ENCODE measurements at places on chromosomes 4 and X.

- no peak for DNase-seq
These were observed 36.8 kb upstream of the RAB40AL start for GRCh38 chrX:102899940-102900916.

- no peak for DNase-seq
These were observed 765.0 kb upstream of the DIAPH2 start for GRCh38 chrX:95919605-95920004.

GRCh38 chr4:77052352-77052751 is 23.4 kb downstream of the CCNI start:
- no peak for DNase-seq

- DNase-seq, result no peak
These were observed 15.9 kb downstream of the CTAG1A start for GRCh38 chrX:154600759-154601374.

- DNase-seq, result no peak
These were observed 530.1 kb upstream of the SLIT2 start for GRCh38 chr4:19721587-19721986.

GRCh38 chr4:168629566-168629965 is 132.7 kb downstream of the PALLD start:
- no peak for DNase-seq

DNA sequence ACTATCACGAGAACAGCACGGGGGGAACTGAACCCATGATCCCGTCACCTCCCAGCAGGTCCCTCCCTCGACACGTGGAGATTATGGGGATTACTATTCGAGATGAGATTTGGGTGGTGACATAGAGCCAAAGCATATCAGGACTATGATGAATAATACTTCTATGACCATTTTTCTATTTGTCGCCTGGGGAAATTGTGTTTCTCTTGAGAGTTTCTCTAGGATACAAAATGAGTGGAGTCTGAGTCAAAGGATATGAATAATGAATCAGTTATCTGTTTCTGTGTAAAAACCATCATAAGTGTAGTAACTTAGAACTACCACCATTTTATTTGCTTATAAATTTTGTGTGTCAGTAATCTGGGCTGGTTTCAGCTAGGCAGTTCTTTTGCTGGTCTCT is 533.0 kb upstream of the ARX start:
- no peak for DNase-seq

GRCh38 chr4:113212613-113213012 is 163.2 kb downstream of the ANK2 start:
- no peak for DNase-seq

DNA sequence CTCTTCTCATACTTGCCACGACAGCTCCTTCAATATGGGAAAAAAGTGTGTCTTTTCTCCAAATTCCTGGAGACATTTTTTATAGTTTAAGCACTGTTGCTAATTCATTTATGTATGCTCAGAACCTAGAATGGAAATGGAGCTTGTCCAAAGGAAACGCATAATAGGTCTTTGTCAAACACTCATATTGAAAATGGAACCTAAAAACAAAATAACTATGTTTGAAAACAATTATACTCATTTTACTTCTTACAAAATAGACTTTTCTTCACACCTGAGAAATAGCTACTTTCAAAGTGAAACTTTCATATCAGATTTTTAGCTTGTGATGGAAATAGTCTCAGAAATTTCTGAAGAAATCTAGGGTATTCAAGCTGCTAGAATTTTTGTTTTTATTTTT is 529.7 kb upstream of the BOD1L1 start:
- no peak for DNase-seq

DNA sequence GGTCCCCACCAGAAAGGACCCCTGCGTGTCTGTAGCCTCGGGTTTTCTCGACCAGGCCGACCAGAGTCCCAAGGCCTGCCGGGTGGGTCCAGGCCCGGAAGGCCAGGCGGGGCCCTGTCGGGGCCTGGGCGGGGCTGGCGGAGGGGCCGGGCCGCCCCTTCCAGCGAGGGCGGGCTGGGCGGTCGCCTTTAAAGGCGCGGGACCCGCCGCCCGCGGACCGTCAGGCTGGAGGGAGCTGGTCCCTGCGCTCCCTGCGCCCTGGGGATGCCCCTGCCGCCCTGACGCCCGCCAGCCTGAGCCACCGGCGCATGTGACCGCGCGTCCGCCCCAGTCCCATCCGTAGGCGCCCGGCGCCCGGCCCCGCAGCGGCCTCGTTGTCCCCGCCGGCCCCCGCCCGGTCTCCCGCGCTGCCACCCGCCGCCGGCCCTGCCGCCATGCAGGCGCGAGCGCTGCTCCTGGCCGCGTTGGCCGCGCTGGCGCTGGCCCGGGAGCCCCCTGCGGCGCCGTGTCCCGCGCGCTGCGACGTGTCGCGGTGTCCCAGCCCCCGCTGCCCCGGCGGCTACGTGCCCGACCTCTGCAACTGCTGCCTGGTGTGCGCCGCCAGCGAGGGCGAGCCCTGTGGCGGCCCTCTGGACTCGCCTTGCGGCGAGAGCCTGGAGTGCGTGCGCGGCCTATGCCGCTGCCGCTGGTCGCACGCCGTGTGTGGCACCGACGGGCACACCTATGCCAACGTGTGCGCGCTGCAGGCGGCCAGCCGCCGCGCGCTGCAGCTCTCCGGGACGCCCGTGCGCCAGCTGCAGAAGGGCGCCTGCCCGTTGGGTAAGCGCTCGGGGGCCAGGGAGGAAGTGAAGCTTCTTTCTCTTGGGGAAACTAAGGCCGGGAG is at the start of gene HTRA3:
TSS of gene HTRA3 (plus strand) at position 220 of the 883 bp plus-strand sequence. CDS start at position 435, 215 bp downstream.
- no peak for DNase-seq

DNA sequence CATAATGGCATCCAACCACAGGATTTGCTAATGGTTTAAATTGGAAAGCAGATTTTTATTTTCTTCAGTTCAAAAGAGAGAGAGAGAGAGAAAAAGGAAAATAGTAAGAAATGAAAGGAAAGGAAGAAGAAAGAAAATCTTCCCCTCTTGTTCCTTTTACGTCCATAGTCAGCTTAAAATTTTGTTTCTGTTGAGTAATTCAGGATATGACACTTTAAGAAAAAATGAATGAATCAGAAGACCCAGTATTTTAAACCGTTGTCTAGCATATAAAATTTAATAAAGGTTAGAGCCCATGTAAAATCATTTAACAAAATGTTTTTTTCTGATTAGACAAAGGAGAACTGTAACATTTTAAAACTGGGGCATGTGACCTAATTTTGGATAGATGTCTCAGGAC is 391.8 kb upstream of the EPHA5 start:
- no peak for DNase-seq

DNA sequence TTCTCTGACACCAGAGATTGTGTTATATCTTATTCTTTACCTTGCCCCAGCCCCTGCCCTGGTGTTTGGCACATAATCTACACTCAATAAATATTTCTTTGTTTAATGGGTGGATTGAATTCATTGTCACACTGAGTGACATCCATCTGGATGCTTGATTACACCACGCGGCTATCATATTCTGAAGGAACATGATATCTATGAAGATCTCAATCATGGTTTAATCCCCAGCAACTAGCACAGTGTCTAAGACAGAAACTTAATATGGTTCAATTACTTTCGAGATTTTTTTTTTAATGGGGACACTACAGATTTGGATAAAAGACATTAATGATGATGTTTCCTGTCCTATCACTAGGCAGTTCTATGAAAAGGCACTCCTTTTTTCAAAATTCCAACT is 246.3 kb downstream of the PALLD start:
- DNase-seq, result no peak

DNA sequence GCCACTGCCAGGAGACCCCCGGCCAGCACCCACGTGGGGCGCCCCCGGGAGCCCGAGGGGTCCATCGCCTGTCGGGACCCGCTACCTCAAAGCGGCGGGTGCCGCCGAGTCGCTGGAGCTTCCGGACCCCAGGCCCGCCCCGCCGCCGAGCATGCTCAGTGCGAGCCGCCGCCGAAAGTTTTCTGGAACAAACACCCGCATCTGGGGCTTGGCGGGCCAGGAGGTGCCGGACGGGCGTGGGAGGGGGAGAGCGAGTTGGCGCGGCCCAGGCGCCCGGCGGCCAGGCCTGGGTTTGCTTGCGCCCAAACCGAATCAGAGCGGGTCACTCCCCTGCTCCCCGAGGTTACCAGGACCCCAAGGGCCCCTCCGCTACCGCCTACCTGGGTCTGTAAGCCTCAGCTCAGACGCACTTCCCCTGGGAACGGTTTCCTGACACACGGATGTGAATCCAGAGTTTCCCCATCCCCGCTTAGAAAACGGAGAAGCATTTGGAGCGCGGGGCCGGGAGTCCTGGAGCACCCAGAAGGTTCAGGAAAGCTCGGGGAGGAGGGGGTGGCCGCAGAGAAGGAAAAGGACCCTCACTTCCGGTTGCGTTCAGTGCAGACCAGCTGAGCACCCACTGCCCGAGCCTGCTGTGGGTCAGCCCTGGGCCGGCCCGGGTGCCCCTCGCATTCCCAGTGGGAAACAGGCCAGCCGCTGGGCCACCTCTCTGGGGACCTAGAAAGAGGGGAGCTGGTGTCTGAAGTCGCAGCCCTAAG is at the start of gene EVC2:
TSS of gene EVC2 (minus strand) at position 111 of the 758 bp plus-strand sequence. CDS start at position 65, 46 bp downstream.
- DNase-seq, result no peak

GRCh38 chrX:119935215-119935874 is 8.2 kb downstream of the NKAP start:
- DNase-seq, result no peak

DNA sequence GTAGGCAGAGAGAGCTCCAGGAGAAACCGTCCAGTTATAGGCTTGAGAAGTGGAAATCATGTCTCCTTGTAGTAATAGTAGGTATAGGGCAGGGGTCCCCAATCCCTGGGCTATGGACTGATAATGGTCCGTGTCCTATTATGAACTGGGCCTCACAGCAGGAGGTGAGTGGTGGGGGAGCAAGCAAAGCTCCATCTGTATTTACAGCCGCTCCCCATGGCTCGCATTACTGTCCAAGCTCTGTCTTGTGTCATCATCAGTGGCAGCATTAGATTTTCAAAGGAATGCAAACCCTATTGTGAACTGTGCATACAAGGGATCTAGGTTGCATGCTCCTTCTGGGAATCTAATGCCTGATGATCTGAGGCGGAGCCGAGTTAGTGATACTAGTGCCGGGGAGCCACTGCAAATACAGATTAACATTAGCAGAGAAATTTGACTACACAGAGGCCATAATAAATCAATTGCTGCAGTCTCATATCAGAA is 67.6 kb downstream of the MRPL1 start:
- no peak for DNase-seq

All from cortex of kidney (tissue), 1 donor.